H1 (cell line): ENCODE measurements at places on chromosomes 16 and 17. TPM values are rescaled to one million over a fixed set of nuclear protein-coding genes. Genes with fewer than 3 reads are reported as not detected.

DNA sequence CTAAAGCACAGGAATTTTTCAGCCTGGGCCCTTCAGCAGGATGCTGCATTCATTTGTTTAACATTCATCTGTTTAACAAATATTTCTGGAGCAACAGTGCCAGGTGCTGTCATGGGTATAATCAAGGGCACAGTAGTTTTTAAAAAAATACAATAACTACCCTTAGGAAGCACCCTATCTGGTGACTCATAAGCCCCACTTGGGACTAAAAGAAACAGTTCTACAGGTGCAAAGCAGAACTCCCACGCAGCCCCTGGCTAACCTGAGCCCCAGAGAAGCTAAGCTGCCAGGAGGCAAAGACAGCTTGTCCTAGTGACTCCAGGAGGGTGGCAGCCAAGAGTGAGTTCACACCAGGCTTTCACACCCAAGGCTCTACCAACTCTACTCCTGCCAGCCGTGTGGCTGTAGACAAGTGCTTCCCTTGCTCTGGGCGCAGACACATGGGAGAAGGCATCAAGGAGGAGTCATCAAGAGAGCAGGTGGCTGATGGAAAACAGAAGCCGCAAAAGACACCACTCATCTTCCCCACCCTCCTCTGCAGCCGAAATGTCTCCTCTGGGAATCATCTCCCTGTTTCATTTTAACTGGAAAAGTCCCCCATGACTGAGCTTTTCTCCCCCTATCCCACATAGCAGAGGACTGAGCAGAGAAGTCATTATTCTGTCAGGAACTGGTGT, 14.4 kb downstream of the CUEDC1 start:
- no peak overlapping the region for H3K4me3 ChIP-seq
- peaks cover 5% of the 10 kb centered on the region for H3K4me1 ChIP-seq
- no peak for DNase-seq
- no peaks in the 10 kb centered on the region for H3K27me3 ChIP-seq
- no peaks in the 10 kb centered on the region for H3K36me3 ChIP-seq

ZACN gene
- polyA plus RNA-seq = not detected in 2 replicates

DNA sequence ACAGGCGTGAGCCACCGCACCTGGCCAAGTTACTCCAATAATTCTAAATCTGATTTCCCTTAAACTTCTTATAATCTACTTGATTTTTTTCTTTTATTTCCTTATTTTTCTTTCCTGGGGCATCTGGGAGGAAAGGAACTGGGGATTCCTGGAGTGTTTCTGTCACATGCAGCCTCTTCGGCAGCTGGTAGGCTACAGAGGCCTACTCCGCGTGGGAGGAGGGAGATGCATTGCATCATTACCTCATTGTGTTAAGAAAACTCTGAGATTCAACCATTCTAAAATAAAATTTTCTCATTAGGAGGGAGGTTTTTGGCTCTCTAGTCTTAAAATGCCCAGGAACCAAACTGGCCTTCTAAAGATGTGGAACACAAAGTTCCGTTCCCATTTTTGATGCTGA, 64.0 kb downstream of the SOX9 start:
- no peaks in the 10 kb centered on the region for H3K27me3 ChIP-seq
- DNase-seq = no peak
- H3K36me3 ChIP-seq = no peaks in the 10 kb centered on the region
- peaks cover 4% of the 10 kb centered on the region for H3K4me1 ChIP-seq
- H3K4me3 ChIP-seq = no peak overlapping the region

- H3K27me3 ChIP-seq = no peaks in the 10 kb centered on the region
- H3K4me1 ChIP-seq = peaks cover 22% of the 10 kb centered on the region
- no peaks in the 10 kb centered on the region for H3K36me3 ChIP-seq
- no peak overlapping the region for H3K4me3 ChIP-seq
- DNase-seq = no peak
Observed at GRCh38 chr16:75262104-75262799, 10.8 kb upstream of the BCAR1 start.

- no peak for DNase-seq
- H3K27ac ChIP-seq = no peak overlapping the region
- no peak overlapping the region for H3K4me3 ChIP-seq
- no peaks in the 10 kb centered on the region for H3K27me3 ChIP-seq
- H3K36me3 ChIP-seq = no peaks in the 10 kb centered on the region
Observed at GRCh38 chr17:7431231-7431630, 2.6 kb downstream of the SPEM3 start.

GRCh38 chr17:40351359-40352236, 12.9 kb downstream of the GJD3 start:
- peaks cover 42% of the 10 kb centered on the region for H3K4me1 ChIP-seq
- peaks cover 2% of the 10 kb centered on the region for H3K27me3 ChIP-seq
- DNase-seq = no peak
- H3K36me3 ChIP-seq = no peaks in the 10 kb centered on the region

CPHXL2 gene
- not detected in 2 replicates for polyA plus RNA-seq

GRCh38 chr17:29196769-29197515, 16.7 kb upstream of the MYO18A start:
- no peak overlapping the region for H3K4me3 ChIP-seq
- DNase-seq = no peak
- H3K27ac ChIP-seq = no peak overlapping the region
- no peaks in the 10 kb centered on the region for H3K36me3 ChIP-seq
